SIG-M5 (cell line): ENCODE measurements at places on chromosomes 5 and 9.

DNA sequence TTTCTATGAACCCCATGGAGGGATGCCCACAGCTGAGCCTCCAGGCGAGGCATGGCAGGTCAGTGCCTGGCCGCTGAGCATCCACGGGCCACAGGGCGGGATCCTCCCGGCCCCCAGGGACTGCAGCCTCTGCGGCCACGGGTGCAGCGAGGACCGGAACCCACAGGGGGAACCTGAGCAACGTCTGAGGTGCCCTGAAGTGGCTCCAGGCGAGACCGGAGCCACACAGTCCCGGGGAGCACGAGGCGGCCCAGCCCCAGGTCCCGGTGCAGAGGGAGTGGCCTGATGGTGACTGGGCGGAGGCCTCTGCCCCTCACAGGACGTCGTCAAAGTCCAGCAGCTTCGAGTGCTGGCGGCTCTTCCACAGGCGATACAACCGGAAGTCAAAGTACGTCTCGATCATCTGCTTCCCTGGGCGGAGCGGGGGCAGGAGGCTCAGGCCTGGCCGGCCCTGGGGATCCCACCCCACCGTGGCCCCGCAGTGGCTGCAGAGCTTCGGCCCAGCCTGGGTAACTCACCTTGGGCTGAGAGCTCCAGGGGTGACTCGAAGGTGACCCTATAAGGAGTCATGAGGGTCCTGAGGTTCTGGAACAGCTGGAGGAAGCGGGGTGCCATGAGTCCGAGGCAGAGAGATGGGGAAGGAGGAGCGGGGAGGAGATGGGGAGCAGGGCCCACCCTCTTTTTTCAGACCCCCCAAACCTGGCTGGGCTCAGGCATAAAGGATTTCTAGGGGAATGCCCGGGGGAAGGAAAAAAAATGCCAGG is 8.1 kb upstream of the ENTPD8 start:
- no peak for DNase-seq

- no peak for DNase-seq
Measured at GRCh38 chr9:78101247-78101646, 69.6 kb upstream of the GNAQ start.

DNA sequence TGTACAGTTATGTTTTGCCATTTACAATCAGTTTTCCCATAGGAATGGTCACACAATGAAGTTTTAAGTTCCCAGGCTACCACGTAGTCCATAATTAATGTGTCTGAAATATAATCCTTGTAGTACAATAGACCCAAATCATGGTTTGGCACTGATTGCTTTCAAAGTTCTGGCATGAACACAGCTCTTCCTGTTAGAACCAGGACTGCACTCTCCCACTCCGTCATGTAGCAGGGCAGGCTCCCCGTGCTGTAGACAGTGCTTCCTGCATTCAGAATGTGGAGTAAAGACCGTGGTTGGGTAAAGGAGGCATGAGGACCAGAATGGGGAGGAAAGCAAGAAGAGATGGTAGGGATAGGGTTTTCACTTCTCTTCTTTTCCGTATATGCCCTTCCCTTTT is 4.0 kb downstream of the SEC61B start:
- no peak for DNase-seq

DNA sequence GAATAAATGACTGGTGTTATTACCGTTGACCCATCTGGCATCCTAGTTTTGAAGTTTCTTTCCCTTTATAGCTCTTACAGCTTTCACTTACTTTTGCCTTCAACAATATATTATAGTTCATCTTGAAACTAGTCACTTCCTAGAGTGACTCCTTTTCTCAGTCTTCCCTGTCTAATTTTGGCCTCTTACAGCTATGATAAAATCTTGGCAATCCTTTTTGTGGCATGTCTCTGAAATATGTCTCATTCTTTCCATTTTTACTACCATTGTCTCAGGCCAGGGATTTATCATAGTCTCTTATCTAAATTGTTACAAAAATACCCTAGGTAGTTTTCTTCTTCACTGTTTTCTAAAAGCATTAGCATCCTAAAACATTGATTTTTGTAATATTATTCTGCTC is 621.3 kb upstream of the ZNF608 start:
- DNase-seq: no peak

DNA sequence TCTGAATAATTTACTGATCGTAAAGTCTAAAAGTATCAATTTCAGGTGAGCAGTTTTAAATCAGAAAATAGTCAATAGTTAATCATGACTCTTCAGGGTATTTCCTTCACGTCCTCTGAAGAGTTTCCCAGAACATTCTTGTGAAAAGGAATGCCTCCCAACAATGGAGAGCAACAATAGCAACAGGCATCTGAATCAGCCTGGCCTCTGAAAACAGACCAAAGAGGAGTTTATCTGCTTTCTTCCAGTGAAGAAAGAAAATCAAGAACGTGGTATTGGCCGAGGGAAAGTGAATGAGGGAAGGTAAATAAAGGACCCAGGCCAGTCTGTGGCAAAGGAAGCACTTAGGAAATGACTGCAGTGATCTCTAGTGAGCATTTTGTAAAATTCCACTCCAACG is 26.1 kb upstream of the RASGEF1C start:
- DNase-seq: no peak

GRCh38 chr5:119322948-119323537 is 32.8 kb upstream of the TNFAIP8 start:
- DNase-seq: no peak

- no peak for DNase-seq
Measured at GRCh38 chr9:36023260-36024048, 13.3 kb upstream of the RECK start.

DNA sequence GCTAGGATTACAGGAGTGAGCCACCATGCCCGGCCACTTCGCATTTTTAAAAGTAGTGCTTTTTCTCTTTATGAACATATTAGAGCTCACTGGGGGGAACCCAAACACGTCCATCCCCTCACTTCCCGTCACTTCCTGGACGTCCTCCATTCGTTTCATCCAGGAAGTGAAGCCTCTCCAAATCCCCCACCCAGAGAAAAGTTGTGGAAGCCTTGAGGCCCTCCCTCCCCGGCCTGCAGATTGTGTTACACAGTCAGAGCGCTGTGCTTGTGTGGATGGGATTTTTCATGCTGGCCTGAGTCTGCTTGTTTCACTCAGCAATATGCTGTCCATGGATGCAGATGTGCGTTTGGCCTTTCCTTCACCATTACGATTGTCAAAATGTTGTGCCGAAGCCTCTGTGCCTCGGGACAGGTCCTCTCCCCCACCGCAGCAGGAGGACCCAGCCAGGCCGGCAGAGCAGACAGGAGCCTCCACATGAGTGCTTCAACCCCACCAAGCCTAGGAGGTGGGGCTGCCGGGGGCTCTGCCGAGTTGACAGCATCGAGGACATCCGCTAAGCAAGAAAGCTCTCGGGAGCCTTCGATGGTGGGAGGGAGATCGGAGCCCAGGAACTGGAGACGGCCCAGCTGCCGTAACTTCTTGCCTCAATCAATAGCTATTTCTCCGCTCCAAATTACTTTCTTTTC is 121.6 kb upstream of the PPP1R26 start:
- DNase-seq: no peak

GRCh38 chr9:2568689-2569088 is 52.9 kb upstream of the VLDLR start:
- DNase-seq: no peak

DNA sequence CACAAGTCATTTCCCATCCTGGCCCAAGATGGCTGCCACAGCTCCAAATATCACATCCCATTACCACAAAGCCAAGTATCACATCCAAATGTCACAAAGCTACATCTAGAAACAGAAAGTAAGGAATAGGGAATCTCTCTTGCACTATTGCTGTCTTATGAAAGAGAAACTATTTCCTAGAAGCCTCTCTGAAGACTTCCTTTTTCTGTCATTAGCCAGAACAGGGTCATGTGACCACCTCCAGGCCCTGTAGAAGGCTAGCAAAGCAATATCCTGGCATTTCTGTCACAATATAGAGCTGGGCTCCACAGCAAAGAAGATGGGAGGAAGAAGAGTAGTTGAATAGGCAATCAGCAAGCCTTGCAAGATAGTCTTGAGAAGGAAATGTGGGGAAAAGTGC is 99.2 kb downstream of the SH3TC2 start:
- DNase-seq: peak; percentile 17

DNA sequence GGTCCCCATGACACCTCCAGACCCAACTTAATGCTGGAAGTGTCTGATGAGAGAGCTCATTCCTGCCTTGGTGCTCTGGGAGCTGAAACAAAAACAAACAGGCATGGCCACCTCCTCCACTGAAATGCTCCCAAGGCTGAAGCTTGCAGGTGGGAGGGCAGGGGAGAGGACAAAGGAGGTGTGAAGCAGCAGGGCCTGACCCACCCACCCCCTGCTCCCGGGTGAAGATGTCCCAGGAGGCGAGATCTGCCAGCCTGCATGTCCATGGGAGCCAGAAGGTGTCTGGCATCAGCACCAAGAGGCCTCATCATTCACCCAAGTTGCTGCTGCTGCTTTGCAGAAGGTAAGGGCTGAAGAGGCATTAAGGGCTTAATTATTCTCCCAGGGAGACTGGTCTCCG is 4.2 kb upstream of the CCIN start:
- no peak for DNase-seq

- no peak for DNase-seq
Measured at GRCh38 chr5:124581738-124582560, 164.5 kb downstream of the ZNF608 start.

GRCh38 chr9:72149231-72149975 is at the start of gene GDA:
Gene GDA, plus strand, starts transcription at chr9:72149440. Its CDS starts 120 bp downstream, at chr9:72149560.
- DNase-seq: no peak

- no peak for DNase-seq
Measured at GRCh38 chr5:168114444-168115017, 176.9 kb upstream of the WWC1 start.

- no peak for DNase-seq
Measured at GRCh38 chr5:156618601-156619000, 231.5 kb upstream of the PPP1R2B start.

DNA sequence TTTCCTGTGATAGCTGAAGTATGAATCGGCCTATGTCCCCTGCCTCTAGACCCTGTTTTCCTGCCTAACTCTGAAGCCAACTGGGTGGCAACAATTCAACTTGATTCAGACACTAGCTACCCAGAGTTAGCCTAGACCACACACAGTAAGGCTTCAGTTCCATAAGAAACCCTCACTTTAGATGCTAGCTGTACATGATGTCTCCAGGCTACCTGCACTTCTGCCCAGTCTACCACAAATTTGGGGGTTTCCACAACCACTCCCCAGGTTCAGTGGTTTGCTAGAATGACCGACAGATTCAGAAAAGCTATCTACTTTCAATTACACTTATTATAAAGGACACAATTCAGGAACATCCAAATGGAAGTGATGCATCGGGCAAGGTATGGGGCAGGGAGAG is 119.4 kb upstream of the VLDLR start:
- no peak for DNase-seq

DNA sequence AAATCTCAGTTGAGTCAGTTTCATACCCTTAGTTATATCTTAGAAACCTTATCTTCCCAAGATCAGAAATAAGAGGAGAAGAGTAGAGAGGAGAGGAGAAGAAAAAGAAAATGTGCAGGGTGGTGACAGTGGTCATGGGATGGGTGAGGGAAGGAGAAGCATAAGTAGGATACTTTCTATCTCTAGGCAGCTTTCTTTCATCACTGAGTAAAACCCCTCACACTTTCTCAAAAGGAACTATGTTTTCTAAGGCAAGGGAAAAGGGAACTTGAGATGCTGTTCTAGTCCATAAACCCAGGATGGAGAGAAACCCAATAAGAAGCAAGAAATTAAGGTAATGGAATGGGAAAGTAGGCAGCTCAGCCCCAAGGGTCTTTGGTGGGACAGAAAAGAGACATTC is 225.3 kb downstream of the MCTP1 start:
- no peak for DNase-seq

DNA sequence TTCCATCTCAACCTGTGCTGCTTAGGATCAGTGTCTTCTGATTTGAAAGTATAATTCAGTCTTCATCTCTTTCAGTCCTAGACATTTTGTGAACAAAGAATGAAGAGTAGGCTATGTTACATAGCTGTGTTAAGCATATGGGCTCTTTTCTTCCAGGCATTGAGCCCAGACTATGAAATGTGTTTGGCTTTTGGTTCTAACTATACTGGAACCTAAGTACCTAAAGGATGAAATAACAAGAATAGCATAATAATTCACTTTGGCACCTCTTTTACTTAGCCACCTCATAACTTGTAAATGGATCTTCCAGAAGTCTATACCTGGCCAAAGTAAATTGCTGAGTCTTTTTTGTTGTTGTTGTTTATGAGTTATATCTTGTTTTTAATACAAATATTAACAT is 71.4 kb downstream of the SLF1 start:
- DNase-seq: no peak

GRCh38 chr9:124776954-124777648 is at the start of gene OLFML2A:
Gene OLFML2A, plus strand, starts transcription at chr9:124777133. Its CDS starts 138 bp downstream, at chr9:124777271.
- no peak for DNase-seq

- no peak for DNase-seq
Measured at GRCh38 chr5:107419498-107419897, 251.2 kb downstream of the EFNA5 start.

DNA sequence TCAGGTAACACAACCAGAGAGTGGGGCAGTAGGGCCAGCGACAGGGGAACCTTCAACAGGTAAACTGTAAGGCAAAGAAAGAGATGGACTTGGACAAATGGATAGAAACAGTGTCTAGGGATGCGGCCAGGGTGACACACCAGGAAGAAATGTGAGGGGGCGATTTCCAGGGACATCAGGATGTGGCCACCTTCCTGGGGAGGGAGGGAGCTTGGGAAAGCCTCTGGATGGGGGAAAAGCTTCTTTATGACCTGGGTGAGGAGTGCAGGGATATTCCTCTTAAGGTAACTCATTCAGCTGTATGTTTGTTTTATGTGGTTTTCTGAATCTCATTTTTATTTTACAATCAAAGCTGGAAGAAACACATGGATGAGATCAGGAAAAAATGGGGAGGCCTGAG is 11.9 kb upstream of the NXNL2 start:
- DNase-seq: no peak

DNA sequence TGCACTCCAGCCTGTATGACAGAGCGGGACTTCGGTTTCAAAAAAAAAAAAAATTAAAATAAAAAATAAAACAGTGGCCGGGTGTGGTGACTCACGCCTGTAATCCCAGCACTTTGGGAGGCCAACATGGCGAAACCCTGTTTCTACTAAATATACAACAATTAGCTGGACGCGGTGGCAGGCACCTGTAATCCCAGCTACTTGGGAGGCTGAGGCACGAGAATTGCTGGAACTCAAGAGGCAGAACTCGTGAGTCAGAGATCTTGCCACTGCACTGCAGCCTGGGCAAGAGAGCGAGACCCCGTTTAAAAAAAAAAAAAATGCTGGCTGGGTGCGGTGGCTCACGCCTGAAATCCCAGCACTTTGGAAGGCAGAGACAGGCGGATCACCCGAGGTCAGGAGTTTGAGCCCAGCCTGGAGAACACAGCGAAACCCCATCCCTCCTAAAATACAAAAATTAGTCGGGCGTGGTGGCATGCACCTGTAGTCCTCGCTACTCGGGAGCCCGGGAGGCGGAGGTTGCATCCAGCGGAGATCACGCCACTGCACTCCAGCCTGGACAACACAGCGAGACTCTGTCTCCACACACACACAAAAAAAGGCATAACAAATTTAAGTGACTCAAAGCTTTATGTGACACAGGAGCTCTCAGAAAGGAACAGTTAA is 1.5 kb upstream of the NPM1 start:
- DNase-seq: no peak

GRCh38 chr5:41161271-41161670 is 52.1 kb downstream of the C6 start:
- DNase-seq: no peak

- no peak for DNase-seq
Measured at GRCh38 chr5:143147902-143148301, 255.6 kb downstream of the NR3C1 start.

GRCh38 chr5:118956727-118957126 is 31.6 kb downstream of the DTWD2 start:
- no peak for DNase-seq

GRCh38 chr5:127228540-127229184 is 61.9 kb upstream of the MEGF10 start:
- no peak for DNase-seq
